Stimulated activated CD4-positive, alpha-beta T cell treated with anti-CD3 and anti-CD28 coated beads, TNF-alpha, amount 100 ng/mL, for 4 hours (primary cell): ENCODE measurements at places on chromosomes 13 and 19.

DNA sequence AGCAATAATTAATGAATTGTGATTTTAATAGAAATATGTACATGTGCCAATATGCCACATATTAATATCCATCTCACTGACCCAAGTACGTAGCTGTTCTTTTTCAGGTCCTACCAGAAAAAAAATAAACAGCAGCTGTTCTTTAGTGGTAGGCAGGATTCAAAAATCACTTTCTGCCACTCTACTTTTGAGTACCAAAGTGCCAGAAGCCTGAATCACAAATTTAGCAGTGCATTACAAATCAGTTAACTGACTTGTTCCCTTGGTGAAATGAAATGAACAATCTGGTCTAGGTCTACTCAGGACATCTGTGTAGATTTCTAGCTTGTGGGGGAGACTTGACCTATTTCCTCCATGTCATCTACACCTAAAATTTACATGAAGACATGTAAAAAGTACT lies 775.5 kb upstream of the GPC6 start:
- no peak for DNase-seq

DNA sequence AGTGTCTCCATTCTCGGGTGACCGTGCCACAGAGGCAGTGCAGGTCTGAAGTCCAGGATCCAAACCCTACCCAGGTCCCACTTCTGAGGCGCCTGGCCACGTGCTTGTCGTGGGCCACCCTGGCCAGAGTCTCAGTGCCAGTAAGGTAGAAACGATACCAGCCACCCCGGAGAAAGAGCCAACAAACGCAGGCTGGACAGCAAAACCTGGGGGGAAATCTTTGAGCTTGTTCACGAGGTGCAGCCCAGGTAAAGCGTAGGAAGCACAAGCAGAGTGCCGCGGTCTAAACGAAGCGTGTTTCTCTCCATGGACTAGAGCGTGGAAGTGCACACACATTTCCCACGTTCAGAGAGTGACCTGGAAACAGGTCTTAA lies 95.6 kb downstream of the ATP11A start:
- DNase-seq: no peak

GRCh38 chr13:74476365-74476764 lies 342.2 kb upstream of the KLF12 start:
- no peak for DNase-seq

DNA sequence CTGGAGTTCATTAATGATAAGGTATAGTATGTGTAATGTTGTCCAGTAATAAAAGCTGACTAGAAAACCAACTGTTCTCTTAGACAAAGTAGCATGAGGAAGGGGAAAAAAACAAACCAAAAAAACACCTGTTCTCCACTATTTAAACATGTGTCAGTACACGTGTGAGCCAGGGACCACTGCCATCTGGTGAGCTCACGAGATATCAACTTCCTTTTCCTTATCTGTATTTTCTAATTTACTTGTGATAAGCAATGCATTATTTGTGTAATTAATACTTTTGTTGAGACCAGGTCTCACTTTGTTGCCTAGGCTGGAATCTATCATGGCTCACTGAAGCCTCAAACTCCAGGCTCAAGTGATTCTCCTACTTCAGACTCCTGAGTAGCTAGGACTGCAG lies 4.3 kb upstream of the SIX5 start:
- DNase-seq: no peak

DNA sequence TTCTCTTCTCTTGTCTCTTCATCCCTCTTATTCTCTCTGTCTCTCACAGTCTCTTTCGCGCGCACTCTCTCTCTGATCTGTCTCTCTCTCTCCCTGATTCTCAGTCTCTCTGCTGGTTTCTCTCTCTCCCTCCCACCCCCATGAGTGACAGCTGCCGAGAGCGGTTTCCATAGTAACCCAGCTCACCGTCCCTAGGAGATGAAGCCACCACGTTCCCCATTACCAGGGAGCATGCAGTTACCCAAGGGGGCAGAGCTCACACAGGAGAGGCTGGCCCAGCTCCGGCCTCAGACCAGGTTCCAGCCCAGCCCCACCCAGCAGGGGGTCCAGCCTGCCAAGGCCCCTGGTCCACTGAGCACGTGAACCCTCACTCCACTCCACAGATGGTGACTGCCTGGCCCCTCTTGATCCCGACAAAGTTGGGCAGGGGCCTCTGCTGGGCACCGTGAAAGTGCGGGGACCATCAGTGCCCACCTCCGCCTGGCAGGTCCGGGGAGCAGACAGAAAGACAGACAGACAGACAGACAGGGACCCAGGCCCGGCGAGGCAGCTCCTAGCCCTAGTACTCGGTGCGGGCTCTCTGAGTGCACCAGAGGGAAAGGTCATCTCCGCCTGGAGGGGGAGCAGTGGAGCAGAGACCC lies 50.6 kb downstream of the CELF5 start:
- DNase-seq: peak; percentile 13

DNA sequence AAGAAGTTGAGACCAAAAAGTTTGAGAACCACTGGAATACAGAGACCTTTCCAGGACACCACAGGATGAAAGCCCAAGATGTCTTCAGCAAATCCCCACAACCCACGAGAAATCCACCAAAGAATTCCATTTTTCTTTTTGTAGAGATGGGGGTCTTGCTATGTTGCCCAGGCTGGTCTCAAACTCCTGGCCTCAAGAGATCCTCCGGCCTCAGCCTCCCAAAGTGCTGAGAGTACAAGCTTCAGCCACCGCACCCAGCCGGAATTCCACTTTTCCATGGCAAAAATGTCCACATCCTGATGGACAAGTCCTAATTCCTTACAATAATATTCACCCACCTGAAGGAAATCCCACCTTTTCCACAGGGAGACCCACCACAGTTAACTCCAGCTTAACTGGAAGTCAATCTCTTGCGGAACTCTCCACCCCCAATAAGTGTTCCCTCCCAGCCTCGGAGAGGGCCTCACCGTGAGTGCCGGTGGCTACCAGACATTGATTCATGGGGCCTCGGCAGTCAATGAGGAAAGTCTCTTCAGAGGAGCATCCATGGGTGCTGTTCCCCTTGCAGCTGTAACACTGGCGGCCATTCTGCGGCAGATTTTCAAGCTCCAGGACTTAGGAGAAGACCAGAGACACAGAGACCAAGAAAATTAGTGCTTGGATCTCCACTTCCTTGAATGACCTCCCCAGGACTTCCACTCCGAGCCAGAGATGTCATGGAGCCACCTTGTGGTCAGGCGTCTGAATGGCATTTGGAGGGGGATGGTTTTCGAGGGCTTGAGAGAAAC lies 12.3 kb upstream of the CADM4 start:
- DNase-seq: no peak

DNA sequence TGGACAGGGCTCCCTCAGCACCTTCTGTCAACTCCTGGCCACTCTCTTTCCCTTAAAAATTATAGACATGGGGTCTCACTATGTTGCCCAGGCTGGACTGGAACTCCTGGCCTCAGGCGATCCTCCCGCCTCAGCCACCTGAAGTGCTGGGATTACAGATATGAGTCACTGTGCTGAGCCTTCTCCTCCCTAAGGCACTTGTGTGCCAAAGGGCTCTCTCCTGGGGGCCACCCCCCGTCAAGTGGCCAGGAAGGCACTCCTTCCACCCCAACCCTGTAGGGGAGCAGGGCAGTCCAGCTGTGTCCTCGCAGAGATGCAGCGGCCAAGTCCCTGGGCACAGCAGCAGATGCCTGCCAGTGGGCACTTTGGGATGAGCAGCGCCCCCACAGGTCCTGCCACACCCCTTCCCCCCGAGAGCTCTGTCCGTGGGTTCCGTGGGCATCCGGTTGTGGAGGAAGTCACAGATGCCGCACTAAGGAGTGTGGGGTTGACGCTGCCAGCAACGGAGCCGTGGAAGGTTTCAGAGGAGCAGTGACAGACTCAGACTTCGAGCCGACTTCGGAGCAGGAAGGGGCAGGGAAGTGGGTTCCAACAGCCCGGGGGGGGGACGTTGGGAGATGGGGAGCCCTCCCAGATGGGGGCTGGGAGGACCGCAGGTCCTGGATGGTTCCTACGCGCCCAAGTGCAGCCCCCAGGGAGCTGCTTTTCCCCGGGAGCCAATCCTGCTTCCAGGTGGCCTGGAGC lies 3.3 kb upstream of the UQCR11 start:
- DNase-seq: no peak

DNA sequence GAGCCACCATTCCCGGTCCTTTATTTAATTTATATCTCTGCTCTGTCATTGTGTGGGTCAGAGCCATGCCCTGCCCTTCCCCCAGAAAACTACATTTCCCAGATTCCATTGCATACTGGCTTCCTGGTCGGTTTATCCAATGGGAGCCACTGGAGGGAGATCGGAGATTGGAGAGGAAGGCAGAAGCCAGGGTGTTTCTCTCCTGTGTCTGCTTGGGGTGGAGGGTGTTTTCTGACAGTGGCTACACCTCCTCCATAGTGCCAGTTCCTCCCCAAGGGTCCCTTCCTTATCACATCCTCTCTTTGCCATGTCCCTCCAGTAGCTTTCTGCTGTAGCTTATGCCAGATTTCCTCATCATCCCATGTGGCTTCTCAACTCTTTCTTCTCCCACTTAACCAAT lies 19.0 kb downstream of the OLFM2 start:
- DNase-seq: no peak

- DNase-seq: no peak
These were observed 198.7 kb downstream of the KCTD12 start for GRCh38 chr13:76687467-76687866.

- DNase-seq: no peak
These were observed 12.8 kb downstream of the DEDD2 start for GRCh38 chr19:42204664-42205063.

- DNase-seq: no peak
These were observed 7.0 kb upstream of the WBP4 start for GRCh38 chr13:41054212-41054877.

DNA sequence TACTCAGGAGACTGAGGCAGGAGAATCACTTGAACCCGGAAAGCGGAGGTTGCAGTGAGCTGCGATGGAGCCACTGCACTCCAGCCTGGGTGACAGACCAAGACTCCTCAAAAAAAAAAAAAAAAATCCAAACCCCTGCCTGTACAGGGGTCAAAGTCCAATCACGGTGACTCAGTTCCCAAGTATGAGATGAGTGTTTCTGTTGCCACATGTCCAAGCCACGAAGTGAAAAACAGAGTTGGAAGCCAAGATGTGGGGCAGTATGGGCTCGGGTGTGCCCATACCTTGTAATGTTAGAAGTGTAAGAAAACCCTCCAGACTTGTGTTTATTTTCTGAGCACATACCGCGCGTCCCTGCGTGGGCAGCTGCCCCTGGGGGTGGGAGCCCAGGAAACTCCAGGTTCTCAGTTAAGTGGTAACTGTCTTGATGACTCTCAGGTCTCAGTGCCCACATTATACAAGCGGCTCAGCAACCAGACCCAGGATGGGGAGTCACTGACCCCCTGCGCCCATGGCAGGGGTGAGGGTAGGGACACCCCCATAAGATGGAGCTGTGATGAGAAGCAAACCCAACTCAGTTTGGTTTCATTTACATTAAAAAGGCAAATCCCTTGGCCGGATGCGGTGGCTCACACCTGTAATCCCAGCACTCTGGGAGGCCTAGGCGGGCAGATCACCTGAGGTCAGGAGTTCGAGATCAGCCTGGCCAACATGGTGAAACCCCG lies 1.2 kb upstream of the GPX4 start:
- no peak for DNase-seq

GRCh38 chr13:79392882-79393563 lies 13.0 kb downstream of the RBM26 start:
- DNase-seq: no peak

- DNase-seq: no peak
These were observed 439.5 kb downstream of the FGF9 start for GRCh38 chr13:22110368-22110767.

- DNase-seq: no peak
These were observed 774 bp downstream of the CACNG6 start for GRCh38 chr19:53992211-53992610.

DNA sequence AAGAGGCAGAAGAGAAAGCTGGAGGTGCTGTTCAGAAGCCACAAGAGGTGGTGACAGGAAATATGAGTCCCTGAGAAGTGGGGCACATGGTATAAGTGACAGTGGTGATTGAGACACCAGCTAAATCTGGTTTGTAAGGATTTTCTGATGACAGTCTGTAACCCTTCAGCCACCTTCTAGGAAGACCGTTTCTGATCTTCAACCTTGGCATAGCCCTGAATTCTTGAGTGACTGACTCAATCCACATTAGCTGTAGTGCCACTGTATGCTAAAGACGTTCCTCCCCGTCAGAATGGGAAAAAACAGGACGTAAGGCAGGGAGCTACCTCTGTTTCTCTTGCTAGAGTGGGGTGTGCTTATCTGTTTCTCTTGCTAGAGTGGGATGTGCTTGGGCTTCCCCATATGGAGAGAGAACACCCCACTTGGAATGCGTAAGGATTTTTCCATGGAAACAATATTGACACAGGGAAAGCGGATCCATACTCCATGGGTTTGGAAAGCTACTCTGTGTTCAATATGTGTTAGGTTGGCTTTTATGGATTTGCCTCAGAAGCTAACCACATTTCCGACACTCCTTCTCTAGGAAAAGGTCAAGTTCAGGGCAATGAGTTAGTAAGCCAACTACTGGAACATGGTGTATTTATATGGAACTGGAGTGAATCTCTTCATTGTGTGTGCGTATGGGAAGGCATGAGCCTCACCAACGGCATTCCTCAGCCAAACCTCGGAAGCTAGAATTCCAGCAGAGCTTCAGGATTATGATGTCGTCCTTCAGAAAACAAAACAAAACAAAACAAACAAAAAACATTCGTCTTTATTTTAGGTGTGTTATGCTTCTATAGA lies 948.8 kb upstream of the SLC10A2 start:
- DNase-seq: no peak

DNA sequence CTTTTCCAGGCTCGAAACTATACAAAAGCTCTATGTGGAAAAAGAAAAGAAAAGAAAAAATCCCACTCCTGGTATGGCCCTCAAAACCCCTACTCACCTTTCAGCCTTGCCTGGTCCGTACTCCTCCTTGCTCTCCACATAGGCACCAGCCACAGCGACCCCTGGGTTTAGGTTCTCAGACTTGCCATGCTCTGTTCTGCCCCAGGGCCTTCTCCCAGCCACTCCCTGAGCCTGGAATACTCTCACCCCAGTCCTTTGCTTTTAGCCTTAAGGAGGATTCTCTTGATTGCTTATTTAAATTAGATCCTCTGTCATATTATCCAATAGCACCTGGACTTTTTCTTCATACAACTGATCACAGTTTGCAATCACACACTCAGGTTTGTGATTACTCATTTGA lies 522.5 kb downstream of the DIAPH3 start:
- DNase-seq: no peak

GRCh38 chr19:12623361-12624031 lies 12.8 kb downstream of the ZNF791 start:
- no peak for DNase-seq

- DNase-seq: no peak
These were observed 1.2 kb upstream of the MCF2L start for GRCh38 chr13:112967686-112968379.

- DNase-seq: no peak
These were observed 238.0 kb upstream of the SOX21 start for GRCh38 chr13:94950303-94950702.

- DNase-seq: no peak
These were observed 610.6 kb upstream of the ATXN8OS start for GRCh38 chr13:69496981-69497380.

- DNase-seq: no peak
These were observed 115.8 kb downstream of the DIAPH3 start for GRCh38 chr13:60047918-60048317.

GRCh38 chr13:76884186-76884906 lies 1.9 kb downstream of the KCTD12 start:
- no peak for DNase-seq
